ENCODE measurements at places on chromosomes 7 and 10.

GRCh38 chr10:23095966-23096801 lies 805 bp downstream of the MSRB2 start:
- no peak for DNase-seq

- no peak for DNase-seq
These were observed 60.6 kb downstream of the A1CF start for GRCh38 chr10:50824782-50825181.

DNA sequence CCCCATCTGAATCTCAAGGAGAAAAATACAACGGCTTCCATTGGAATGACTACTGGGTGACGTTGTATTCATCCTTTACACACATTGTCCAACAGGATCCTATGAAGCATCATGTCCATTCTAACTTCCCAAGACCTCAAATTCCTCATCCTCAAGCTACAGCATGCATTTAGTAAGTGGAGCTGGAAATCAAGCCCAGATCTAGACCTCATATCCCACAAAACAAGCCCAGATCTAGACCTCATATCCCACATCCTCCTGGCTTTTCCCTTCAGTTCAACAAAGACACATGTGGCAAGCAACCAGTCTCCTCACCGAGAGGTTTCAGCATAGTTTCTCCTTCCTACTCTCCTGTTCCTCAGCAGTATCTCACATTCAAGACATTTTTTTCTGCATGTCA lies 12.2 kb downstream of the IGF2BP3 start:
- DNase-seq = no peak

DNA sequence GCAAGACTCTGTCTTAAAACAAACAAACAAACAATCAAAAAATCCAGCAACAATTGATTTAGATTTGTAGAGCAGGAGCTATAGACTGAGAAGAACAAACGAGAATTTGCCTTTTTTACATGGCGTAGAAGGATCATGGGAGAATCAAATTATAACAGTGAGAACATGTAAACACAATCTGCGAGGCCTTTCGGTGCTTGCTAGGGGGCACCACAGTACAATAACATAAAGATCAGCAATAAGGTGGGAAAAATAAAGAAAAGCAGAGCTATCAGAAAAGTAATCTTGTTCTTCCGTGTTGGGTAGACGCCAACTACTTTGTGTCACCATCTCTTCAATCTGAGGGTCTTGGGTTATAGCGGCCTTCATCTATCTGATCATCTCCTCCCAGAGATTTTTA lies 82.2 kb downstream of the NOD1 start:
- no peak for DNase-seq
